Immature natural killer cell (primary cell): ENCODE measurements at places on chromosomes 5 and 9. TPM values are rescaled to one million over a fixed set of nuclear protein-coding genes. Genes with fewer than 3 reads are reported as not detected.

Gene TRAF1
- polyA plus RNA-seq: 3.4 TPM

Gene IL7R
- 70.9 TPM for polyA plus RNA-seq

Gene TTLL11
- 5.6 TPM for polyA plus RNA-seq

Gene BARX1
- not detected for polyA plus RNA-seq

Gene GABRB2
- polyA plus RNA-seq: not detected

DNA sequence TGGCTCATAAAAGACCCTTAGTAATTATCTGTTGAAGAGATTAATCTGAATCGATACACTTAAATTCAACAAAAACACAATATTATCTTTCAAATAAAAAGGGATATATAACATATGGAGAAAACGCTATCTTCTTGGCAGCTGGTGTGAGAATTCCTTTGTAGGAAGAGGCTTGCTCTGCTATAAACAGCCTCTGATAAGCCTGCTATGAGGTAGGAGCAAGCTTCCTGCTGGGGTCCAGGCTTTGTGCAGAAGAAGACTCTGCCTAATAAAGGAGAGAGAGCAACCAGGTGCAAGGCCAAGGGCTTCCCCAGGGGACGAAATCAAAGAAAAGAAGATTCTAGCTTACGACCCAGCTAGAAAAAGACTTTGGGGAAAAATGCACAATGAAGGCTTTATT lies 43.3 kb upstream of the SSBP2 start:
- no peak for DNase-seq

DNA sequence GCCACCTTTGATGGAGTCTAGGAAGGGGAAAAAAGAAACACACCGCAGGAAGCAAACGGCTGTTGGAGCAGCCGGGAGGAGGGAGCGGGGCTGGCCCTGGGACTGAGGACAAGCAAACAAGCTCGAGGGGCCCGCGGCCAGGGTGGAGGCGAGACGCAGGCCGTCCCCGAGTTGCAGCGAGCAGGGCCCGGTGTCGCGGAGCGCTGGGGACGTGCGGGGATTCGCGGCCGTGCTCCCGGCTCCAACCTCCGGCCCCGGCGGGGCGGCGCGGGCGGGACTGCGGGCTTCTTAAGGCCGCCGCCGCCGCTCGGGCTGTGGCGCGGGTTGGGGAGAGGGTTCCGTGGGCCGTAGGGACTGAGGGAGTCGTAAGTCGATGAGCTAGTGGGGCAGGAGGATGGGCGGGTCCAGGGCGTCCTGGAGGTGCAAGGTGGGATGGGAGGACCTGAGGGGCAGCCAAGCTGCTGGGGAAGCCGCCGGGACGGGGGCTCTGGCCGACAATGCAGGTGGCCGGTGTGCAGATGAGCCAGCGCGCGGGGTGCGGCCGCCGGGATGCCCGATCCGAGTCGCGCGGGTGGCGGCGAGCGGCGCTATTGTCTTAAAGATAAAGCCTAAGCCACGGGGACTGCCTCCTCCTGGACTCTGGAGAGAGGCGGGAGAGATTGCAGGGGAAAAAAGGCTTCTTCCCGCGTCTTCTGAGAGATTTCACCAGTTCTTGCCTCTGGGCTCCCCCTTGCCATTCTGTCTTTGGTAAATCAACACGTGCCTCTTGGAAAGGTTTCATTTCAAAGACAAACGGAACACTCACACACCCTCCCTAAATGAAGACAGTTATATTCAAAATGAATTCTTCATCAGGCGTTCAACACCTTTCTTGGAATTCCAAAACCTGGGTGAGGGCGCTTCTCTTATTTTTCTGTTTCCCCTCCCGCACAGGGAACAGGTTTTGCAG lies 1.6 kb upstream of the HAPLN1 start:
- DNase-seq: no peak

DNA sequence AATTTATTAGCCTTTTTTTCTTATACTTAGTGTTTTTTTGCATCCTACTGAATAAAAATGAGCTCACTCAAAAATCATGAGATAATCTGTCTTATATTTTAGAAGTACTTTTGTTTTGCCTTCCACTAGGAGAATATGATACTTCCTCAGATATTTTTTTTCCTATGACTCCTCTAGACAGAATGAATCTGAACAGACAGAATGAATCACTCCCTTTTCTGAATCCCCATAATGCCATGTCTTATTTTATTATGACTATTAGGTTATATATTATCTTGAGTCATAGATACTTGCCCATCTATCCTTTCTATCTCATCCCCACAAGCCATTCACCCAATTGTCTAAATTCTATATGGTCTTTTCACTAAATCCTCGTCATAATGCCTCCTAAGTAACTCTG lies 134.6 kb downstream of the BRINP1 start:
- no peak for DNase-seq

DNA sequence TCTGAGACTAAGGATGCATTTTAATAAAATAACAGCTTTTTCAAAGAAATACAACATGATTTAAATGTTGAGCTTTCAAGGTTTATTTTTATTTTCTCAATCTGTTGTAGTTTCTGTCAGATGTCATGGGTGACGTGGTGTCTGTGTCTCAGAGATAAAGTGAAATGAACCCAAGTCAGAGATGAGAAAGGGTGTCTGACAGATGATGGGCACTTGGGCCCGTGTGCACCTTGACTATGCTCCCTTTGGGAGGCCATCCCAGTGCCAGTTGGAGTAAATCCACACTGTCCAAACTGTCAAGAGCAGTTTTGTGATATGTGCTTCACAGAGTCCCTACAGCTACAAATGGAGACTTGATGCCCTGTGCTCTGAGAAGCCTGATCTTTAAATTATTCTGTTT lies 536.9 kb upstream of the FAM174A start:
- DNase-seq: no peak

- no peak for DNase-seq
Measured at GRCh38 chr9:130879863-130880411, 16.7 kb downstream of the QRFP start.

DNA sequence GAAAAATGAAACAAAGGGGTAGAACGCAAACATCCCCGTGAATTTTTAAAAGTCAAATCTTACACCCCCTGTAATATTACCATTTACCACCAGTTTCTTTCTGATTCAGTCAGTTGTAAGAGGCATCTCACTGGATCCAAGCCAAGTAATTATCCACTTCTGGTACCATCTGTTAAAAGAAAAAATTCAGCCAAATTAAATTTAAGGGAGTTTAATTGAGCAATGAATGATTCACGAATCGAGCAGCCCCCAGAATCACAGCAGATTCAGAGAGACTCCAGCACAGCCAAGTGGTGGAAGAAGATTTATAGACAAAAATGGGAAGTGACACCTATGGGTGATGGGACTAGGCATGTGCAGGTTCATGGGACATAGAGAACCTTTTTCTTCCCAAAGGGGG lies 29.9 kb upstream of the MTMR12 start:
- DNase-seq: no peak

DNA sequence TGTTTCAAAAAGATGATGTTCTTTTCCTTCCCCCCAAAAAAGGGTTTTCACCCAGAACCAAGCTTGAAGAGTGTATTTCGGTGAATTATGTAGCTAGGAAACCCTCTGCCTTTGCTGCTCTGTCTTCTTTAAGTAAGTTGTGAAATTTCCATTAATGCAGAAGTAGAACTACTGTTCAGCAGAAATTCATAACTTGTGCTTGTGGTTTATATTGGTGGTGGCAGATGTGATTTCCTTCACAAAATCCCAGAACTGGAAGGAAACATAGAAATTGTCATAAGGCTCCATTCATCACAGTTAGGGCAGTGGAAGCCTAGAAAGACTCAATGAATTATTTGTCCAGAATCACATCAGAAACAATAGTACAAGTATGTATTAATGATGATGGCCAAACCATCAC lies 42.1 kb upstream of the DAB2 start:
- DNase-seq: no peak

DNA sequence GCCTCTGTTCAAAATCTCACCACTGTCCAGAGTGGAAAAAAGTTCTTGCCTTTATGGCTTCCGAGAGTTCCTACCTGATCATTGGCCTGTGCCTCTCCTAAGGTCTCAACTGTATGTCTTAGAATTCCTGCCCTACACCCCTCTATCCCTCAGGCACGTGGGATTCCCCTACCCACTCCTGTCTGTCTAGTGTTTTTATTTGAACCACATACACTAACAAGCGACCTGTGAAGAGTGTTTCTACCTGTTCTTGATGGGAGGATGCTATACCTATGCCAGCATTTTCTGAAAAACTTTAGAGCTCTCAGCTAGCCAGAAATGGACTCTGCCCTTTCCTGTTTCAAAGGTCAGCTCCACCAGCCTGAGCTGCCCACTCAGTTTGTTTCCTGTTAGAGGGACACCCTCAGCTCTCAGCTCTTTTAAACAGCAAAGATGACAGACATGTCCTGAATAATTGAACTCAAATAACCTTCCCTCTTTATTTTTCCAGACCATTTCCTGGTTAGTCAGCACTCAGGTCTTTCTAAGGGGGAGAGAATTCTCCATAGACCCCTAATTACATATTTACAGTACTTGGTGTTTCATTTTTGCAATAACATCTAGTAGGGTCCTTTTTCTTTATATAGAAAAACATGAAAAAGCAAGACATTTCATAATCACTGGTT lies 214.8 kb downstream of the AOPEP start:
- DNase-seq: no peak

DNA sequence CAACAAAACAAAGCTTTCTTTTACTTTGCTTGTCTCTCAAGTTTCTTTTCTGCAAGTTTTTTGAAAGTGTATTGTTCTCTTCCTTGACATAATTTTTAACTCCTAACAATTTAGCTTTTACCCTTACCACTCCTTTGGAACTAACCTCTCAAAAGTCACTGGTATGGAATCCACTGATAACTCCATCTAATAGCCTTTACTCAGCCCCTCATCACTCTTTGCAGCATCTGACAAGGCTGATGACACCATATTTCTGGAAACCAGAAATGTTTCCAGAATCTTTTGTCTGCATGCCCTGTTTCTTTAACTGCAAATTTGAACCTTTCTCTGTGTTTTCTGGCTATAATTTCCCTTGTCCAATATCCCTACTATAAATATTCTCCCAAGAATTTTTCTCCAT lies 46.5 kb downstream of the ZNF474 start:
- no peak for DNase-seq

GRCh38 chr5:107831612-107832395 lies 161.1 kb upstream of the EFNA5 start:
- DNase-seq: no peak

GRCh38 chr5:71703941-71704340 lies 15.1 kb upstream of the CARTPT start:
- DNase-seq: no peak

- no peak for DNase-seq
Measured at GRCh38 chr5:122420091-122420490, 108.1 kb downstream of the SNCAIP start.

- DNase-seq: no peak
Measured at GRCh38 chr9:34279411-34279810, 49.7 kb downstream of the KIF24 start.

DNA sequence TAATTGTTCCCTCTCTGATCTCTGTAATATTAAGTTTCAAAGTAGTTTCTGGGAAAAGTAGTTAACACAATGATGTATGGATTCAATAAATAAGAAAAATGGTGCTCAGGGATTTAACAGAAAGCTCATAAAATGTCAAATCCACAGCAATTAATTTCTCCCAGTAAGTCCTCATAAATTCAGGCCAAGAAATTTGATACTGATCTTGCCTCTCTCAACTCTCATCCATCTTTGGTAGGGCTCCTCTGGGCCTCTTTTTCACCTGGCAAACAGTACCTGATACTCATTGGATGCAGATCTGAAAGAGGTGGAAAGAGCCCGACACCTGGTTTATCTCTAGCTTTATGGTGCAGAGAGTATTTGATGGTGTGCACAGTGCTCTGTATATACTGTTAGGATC lies 106.1 kb downstream of the STK32A start:
- no peak for DNase-seq
